HT1080 (cell line): ENCODE measurements at places on chromosomes 6 and 20. TPM values are rescaled to one million over a fixed set of nuclear protein-coding genes. Genes with fewer than 3 reads are reported as not detected.

GRCh38 chr6:33375143-33375671 lies 16.4 kb upstream of the KIFC1 start:
- DNase-seq, result peak; percentile 61

GRCh38 chr6:44151348-44152108 lies 7.1 kb upstream of the CAPN11 start:
- DNase-seq, result peak; percentile 53

- DNase-seq, result peak; percentile 79
Observed at GRCh38 chr20:41643504-41643938, 25.3 kb upstream of the CHD6 start.

GRCh38 chr20:47252879-47253307 lies 103.6 kb downstream of the ZMYND8 start:
- DNase-seq, result no peak

DNA sequence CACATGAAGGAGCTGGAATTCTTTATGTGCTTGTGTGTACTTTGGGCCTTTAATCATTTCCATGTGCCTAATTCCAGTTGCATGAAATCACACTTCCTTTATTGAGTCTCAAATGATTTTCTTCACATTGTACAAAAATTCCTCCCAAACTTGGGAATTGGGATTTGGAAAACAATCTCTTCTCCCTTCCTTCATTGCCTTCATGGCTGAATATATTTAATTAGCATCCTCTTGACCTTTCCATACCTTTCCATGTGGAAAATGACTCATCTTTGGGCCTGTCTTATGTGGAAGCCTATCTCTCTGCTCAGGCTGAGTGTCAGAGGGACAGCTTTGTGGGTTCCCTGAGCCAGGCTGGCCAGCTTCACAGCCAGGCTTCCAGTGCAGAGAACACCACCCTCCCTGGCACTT lies 33.0 kb upstream of the CDH4 start:
- DNase-seq, result peak; percentile 38

DNA sequence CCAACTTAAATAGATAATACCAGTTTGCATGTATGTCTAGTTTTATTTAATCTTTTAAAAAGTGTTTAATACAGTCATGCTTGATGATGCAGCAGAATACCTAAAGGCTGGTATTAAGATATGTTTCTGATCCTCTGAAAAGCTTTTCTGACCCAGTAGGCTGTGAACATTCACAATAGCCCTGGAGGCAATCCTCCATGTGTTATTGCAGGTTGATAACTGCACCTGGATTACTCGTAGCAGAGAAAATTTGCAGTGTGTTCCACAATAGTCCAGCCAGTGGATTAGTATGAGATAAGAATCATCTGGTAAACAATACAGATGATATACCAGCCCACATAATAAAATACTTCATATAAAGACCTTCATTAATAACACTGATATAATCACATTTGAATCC lies 178.9 kb upstream of the RNF217 start:
- DNase-seq, result no peak

DNA sequence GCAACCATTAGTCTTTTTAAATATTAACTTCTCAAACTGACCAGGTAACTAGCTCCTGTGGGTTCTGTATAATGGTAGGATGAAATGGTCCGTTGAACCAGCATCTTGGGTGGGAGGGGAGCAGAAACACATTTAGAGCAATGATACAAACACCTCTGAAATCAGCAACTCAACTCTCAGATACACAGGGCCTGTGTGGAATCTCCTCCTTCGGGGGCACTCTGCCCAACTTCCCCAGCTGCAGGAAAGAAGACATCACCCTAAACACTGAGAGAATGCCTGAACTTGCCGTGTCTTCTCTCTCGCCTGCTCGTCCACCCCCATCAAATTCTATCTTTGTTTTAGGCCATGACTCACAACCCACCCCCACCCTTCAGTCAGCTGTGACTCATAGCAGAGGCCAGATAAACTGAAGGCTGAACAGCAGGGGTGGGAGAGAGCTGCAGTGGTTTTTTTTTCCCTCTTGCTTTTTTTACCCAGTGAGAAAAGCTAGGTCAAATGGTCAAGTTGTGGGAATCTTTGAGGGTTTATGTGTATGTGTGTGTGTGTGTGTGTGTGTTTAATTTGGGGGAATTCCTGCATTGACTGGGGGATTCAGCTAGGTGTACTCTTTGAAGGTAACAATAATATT lies 593.4 kb upstream of the JAG1 start:
- peak; percentile 97 for DNase-seq

- DNase-seq, result no peak
Observed at GRCh38 chr6:24481449-24481848, 7.9 kb downstream of the GPLD1 start.

COX4I2 gene
- not detected in 2 replicates for total RNA-seq
